ENCODE measurements at places on chromosomes 16 and 17.

DNA sequence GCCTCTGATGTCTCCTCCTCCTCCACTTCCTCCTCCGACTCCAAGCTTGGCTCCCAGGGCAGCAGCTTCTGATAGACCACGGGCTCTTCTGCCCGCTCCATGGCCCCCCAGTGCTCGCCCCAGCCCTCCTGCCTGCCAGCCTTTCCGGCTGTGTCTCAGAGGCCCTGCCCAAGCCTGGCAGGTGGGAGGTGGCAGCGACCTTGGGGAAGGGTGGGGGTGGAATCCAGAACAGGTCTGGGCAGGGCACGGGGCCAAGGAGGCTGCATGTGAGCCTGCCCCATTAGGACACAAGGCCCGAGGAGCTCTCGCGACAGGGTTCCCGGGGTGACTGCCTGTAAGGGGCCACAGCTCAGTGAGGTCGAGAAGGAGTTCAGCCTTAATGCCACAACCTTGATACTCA is at the start of gene GGT6:
GGT6 (minus strand) TSS at position 157 of the 400 bp plus-strand sequence; CDS start at position 101, 56 bp downstream.
- no peak for DNase-seq

DNA sequence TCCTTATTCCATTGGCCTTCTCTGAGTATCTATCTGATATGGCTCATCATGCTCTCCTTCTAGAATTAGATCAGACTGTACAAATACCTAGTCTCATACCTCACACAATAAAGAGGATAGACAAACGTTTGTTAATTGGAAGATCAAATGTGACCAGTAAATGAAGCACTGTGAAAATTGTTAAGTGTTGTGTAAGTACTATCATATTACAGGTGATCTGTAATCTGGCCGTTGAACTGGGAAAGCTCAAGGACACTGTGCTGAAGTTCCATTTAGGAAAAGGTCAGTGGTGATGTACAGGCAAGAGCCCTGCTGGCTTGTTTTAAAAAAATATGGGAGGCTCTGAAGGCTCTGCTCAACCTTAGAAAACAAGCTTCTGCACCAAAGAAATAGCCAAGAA is 38.5 kb upstream of the CORO6 start:
- DNase-seq: no peak

DNA sequence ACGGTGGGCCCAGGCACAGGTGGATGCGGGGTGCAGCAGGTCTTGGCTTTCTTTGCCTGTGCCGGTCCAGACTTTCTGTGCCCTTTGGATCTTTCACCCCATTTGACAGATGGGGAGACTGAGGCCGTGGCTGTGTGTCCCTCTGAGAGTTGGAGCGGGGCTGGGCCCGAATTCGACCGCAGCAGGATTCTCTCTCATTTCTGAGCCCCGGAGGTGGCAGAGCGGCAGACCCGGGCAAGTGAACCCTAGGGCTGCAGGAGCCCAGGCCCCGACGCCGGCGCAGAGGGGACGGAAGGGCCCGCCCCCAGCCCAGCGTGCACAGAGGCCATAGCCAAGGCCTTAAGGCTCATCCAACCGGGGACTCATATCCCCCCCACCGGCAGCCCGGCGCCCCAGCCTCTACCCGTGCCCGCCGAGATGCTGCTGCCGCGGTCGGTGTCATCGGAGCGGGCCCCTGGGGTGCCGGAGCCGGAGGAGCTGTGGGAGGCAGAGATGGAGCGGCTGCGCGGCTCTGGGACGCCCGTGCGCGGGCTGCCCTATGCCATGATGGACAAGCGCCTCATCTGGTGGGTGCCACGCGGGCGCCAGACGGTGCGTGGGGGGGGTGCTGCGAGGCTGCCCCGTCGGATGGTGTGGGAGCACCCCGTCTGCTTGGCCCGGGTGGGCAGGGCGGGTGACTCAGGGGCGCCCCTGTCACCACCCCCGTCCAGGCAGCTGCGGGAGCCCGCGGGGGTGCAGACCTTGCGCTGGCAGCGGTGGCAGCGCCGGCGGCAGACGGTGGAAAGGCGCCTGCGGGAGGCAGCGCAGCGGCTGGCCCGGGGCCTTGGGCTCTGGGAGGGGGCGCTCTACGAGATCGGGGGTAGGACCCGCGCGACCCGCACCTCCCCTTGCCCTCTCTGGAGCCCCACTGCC is 857 bp downstream of the TMC8 start:
- no peak for DNase-seq

- peak; percentile 77 for DNase-seq
Observed at GRCh38 chr17:7844292-7845154, 10.3 kb upstream of the TMEM88 start.

DNA sequence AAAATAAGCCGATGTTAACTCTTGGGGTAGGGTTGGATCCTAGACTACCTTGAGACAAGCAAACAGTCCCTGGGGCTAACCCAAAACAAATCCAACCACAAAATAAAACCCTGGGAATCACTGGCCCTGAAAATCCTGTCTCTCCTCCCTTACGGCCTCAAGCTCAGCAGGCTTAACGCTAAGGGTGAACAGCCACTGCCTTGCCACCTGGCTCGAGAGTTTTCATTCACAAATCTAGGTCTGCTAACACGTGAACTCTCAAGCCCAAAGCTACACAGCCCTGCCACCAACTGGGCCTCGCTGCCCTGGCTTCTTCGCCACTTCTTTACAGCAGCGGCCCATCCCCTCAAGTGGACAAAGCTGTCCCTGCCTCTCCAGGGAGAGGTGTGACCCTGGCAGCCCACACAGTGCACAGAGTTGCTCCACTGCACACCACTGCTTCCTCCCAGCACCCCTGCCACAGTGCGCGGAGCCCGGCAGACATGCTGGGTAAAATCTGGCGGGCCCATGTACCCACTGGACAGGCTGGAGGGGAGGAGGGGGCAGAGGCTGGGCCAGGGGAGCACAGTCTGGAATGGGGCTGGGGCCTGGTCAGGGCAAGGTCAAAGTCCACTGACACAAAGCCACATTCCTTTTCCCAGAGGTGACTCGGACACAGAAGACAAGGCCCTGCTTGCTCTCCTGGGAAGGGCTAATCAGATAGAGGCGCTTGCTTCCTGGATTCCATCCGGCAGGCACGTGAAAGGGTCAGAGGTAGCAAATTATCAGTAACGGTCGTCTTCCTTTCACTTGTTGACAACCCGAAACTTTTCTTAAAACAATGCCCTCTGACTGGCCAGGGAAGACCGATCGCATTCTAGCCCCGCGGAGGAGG is 996 bp downstream of the PCYT2 start:
- DNase-seq: no peak

- no peak for DNase-seq
Observed at GRCh38 chr17:73690676-73691075, 46.4 kb upstream of the SDK2 start.

DNA sequence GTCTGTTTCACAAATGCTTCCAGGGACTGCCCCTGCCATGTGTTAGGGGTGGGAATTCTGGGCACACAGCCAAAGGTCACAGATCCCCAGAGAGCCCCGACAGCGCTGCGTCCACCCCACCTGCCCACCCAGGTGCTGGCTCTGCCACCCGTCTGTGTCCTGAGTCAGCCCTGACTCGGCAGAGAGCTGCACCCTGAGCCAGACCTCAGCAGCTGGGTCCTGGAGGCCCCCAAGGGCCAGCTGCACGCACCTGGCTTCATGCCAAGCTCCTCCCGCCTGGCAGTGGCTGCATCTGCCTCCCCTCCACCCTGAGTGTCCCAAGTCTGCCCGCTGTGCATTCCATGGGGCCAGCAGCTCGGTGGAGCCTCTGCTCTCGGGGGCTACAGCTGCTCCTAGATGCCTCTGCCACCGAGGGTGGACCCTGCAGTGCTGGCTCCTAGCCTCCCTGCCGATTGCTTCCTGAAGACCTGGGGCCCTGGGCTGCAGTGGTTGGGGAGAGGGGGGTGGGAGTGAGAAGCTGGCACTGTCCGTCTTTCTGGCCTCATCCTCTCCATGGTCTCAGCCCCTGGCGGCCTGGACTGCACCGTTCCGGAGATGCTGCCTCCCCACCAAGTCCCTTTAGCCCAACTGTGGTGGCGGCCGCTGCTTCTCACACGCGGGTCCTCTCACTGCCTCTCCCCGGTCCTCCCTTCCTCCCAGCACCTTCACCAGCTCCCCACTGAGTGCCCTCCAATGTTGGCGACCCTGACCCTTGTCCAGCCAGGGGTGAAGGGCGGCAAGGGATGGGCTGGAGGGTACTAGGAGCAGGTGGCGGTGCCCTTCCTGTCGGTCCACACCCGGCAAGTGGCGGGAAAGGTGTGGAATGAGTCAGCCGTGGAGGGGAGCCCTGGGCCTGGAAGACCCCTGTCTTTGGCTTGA is 3.0 kb downstream of the SECTM1 start:
- no peak for DNase-seq

DNA sequence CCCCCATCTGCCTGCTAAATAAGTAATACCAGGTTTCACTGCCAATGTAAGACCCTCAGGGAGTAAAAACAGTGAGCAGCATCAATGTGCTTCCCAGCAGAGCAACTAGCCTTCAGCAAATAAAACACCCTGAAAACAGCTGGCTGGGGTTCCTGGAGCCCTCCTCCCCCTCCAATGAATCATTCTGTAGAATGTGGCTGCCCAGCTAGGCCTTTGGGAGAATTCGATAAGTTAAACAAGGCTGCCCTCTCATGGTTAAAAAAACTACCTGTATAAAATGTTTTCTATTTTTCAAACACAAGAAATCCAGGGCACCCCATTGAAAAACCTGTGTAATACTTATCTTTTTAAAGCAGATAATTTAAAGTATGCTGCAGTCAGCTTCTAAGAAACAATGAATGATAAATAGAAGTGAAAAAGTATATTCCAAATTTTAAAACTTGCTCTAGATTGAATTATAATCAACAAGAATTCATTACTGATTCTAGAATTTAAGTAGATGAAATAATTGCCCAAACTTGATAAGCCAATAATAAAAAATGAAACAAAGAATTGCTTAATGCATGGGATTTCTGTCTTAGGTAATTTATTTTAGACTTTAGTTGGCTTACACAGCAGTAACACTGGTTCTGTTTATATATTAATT is 9.4 kb upstream of the TOM1L1 start:
- no peak for DNase-seq

DNA sequence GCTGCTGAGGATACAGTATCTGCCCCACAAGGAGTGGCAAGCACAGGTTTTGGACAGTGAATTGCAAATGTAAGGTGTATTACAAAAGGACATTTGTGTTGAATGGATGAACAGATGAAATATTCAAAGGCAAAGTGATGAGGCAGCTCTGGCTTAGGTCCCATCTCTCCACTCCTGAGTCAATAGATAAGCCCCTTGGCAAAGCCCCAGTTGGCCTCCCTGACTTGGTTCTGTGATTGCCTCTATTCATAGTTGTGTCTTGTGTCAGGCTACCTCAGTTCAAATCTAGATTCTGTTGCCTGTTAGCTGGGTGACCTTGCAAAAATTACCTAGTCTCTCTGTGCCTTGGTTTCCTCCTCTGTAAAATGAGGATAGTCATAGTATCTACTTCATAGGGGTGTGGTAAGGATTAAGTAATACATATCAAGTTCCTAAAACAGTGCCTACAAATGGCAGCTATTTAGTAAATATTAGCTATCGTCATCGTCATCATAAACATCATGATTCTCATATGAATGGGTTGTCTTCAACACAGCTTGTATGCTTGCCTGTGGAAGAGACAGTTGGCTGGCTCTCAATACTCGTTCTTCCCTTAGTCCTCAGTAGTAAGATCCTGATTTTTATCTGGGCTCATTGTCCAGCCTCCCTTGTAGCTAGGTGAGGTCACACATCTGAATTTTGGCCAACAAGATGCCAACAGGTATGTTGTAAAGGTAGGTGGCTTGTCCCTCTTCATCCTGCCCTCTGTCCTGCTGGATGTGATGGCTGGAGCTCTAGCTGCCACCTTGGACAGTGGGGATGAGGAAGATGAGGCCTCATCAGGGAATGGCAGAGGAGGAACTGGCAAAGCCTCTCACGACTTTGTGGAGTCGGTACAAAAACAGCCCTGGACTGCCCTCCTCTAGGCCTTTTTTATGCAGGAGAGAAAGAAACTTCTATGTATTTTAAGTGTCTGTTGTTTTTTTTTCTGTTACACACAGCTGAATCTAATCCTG is 2.1 kb upstream of the MFAP4 start:
- DNase-seq: no peak

DNA sequence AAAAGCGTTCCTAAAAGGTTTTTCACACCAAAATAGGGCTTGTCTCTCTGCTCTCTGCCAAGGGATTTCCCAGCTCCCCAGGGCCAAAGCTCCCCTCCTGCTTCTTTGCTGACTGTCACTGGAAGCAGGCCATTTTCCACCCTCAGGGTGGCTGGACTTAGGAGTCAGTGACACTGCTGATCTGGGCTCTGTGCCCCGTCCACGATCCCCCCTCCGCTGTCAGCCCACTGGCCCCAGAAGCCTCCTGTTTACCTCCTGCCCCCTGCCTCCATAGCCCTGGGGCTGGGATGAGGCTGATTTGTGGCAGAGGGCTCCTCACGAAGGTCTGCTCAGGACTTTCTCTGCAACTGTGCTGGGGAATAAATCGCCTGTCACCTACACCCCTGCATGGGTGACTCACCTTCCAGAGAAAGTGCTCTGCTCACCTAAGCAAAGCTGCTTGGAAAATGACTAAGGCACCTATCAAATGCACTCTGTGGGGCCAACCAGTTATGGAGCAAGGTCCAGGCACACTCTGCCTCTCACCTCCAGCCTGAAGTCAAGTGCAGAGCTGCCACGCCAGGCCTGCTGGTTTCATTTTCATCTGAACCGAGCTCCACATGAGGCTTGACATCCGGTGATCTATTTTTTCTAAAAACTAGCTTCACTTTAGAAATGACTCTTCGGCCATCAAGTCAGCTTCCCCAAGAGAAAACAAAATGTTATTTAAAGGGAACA is 4.9 kb downstream of the MAP3K14 start:
- DNase-seq: peak; percentile 64

- no peak for DNase-seq
Observed at GRCh38 chr17:39863244-39863917, 731 bp downstream of the IKZF3 start.

- DNase-seq: no peak
Observed at GRCh38 chr17:62713086-62713881, 85.8 kb downstream of the MRC2 start.

- DNase-seq: no peak
Observed at GRCh38 chr16:15961060-15961511, 11.7 kb downstream of the ABCC1 start.

DNA sequence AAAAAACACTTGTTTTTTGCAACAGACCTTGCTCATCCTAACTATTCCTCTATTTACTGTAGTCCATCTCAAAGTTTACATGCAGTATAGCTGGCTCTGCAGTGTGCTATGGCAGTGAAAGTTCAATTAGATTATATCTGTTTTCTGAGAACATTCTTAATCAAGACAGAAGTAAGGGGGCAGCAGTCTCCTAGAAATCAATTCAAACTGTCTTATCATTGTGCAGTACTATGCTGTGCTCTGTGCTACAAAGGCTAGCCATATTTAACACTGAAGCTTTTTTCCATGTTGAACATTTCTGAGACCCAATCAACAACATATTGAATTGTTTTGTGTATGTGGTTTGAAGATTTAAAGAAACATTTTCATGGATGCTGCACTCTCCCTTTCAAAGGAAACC is 11.4 kb downstream of the NETO2 start:
- DNase-seq: no peak

GRCh38 chr16:87881324-87882200 is 12.3 kb upstream of the SLC7A5 start:
- DNase-seq: no peak

All from stimulated activated CD8-positive, alpha-beta memory T cell treated with anti-CD3 and anti-CD28 coated beads, Interleukin-2, amount 100 ng/mL, for 48 hours (primary cell).